Stimulated activated CD4-positive, alpha-beta T cell treated with anti-CD3 and anti-CD28 coated beads, Interleukin-15, amount 100 ng/mL, for 1 hour (primary cell): ENCODE measurements at places on chromosomes 5 and 9.

GRCh38 chr5:93267736-93268135 lies 313.3 kb downstream of the NR2F1-AS1 start:
- DNase-seq, result no peak

GRCh38 chr5:115179394-115180164 lies 9.9 kb upstream of the TRIM36 start:
- DNase-seq, result no peak

DNA sequence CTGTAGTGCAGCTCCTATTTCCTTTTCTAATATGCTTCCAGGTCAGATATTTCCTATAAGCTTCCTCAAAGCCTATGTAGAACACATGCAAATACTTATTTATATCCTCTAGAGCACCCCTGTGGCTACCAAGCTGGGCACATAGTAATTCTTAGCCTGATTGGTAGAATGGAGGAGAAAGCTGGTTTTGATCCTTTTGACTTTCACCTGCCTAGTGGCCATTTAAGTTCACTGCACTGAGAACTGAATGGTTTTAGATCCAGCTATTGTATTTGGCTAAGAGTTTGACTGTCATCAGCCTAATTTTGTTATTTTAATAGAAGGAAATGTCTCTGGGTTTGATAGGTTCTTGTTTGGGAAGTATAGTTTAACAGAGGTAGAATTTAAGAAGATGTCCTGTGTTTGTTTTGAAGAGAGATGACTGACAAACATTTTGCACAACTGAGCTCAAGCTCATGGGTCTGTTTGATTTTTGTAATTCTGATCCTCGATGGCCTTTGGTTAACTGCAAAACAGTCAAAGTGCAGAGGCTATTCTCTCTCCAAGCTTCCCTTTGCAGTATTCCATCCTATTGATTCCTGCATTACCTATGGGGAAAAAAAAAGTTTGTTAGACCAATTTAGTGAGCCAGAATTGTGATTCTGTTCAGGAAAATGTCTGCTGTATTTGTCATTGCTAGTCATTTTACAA lies 85.4 kb downstream of the KCNN2 start:
- DNase-seq, result no peak

- no peak for DNase-seq
Measured at GRCh38 chr9:91315191-91315590, 46.5 kb downstream of the AUH start.

DNA sequence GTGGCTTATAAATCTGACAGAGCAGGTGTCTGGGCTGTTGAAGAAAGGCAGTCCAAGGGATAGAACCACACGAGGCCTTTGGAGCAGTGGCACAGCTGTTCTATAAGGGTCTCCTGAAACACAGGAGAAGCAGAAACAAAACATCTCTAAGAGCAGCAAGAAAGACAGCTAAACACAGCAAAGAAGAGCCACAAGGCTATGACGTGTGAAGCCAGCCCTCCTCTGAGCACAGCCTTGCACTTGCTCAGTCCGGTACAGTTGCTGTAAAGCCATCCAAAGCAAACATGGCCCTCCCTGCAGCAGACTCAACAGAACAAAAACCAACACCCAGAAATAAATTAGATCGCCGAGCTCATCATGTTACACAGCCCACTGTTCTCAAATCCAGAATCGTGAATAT lies 2.6 kb upstream of the GZMK start:
- DNase-seq, result no peak

DNA sequence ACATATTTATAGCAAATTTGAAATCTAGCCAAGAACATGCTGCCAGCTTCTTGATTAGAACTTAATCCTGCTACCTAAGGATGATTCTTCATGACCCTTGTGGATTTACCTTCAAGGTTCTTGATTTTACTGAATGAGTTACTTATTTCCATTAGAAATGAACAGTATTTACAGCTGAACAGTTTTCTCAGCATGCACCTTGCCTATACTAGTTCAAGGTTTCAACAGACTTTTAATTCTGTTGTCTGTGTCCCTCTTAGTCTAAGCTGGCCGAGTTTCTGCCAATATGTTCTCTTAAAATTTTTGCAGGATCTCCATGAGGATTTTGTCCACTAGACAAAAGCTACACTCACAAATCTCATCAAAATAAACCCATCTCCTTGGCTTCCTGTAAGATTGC lies 188.8 kb upstream of the ST8SIA4 start:
- no peak for DNase-seq

GRCh38 chr5:155947394-155948062 lies 379.4 kb upstream of the SGCD start:
- DNase-seq, result no peak

DNA sequence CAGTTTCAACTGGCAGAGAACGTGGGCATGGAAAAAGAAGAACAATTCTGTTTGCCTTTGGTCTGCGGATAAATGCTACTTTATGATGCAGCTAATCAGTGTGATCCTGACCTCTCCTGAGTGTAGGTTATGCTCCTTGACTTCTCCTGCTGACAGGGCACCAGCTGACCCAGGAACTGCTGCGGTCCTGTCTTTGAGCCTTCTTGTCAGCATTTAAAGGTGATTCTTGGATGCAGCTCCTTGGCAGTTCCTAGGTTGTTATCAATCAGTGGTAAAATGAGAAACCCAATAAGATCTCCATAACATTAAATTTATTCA lies 150.3 kb upstream of the FGF10 start:
- no peak for DNase-seq

GRCh38 chr9:16768816-16769215 lies 101.7 kb downstream of the BNC2 start:
- no peak for DNase-seq

DNA sequence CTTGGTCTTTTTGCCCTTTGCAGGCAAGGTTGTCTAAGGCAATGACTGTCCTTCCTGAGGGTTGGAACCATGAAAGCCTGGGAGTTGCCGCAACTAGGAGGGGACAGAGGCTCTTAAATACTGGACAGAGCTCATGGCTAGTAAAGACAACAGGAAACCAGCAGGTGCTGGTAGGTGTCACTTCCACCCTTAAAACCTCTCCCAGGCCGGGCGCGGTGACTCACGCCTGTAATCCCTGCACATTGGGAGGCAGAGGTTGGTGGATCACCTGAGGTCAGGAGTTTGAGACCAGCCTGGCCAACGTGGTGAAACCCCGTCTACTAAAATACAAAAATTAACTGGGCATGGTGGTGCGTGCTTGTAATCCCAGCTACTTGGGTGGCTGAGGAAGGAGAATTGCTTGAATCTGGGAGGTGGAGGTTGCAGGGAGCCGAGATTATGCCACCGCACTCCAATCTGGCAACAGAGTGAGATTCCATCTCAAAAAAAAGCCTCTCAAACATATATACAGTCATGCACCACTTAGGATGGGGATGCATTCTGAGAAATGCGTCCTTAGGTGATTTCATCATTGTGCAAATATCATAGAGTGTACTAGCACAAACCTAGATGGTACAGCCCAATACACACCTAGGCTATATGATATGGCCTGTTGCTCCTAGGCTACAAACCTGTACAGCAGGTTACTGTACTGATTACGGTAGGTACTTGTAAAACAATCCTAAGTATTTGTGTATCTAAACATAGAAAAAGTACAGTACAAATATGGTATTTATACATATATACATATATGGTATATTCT lies 102.7 kb downstream of the HSPA4 start:
- DNase-seq, result no peak

DNA sequence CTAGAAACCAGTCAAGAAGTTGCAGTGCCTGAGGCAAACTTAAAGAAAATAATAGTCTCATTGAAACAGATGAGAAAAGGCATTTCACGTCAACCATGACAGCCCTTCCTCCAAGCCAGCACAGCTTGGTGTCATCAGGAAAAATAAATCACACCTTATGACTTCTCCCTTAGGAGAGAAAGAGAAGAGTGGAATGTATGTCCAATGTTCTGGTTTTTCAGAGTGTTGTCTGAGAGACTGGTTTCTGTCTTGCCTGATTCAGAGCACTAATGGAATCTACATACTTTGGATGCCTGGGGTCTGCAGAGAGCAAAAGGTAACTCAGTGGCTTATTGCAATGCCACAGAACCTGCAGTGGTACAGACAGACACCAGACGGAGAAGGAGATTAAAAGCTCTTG lies 105.5 kb upstream of the PDE4D start:
- no peak for DNase-seq

- no peak for DNase-seq
Measured at GRCh38 chr5:174459832-174460448, 264.4 kb upstream of the MSX2 start.

GRCh38 chr5:151491062-151491461 lies 43.7 kb downstream of the SLC36A1 start:
- no peak for DNase-seq

GRCh38 chr9:115276621-115277020 lies 158.7 kb upstream of the TNC start:
- DNase-seq, result no peak

- DNase-seq, result no peak
Measured at GRCh38 chr5:142617416-142618129, 68.3 kb downstream of the FGF1 start.

GRCh38 chr9:136759001-136759400 lies 958 bp upstream of the LCN8 start:
- DNase-seq, result no peak

GRCh38 chr9:107637421-107638420 lies 148.2 kb upstream of the KLF4 start:
- no peak for DNase-seq

- DNase-seq, result no peak
Measured at GRCh38 chr5:161412792-161413191, 133.7 kb downstream of the GABRB2 start.

DNA sequence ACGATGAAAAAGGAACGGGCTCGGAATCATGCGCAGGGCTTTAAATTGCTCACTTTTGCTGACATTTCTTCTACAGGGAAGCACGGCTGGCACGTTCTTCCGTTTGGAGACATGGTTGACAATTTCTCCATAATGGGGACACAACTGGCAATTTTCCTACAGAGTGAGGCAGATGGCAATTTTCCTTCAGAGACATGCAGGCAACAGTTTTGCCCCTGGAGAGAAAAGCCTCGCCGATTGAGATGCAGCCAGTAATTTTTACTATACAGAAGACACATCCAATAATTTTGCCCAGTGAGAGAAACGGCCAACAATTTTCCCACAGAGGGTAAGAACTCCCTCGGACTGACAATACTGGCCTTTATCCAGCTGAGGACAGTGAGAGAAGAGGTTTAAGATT lies 90.9 kb upstream of the GPR151 start:
- no peak for DNase-seq

DNA sequence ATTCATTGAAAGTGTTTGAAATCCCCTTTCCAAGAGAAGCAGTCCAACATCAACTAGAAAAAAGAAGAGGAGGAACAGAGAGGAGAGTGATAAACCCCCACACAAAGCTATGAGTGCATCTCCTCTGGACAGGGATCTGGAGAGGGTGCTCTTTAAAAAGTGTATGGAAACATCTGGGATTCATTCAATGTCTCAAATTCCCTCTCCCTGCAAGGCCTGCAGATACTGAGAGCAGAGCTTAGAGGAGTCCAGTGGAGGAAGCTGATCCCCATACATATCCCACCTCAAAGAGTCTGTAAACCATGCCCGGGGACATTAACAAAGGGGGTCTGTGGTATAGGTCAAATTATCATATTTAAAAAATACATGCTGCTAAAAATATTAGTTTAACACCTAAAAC lies 2.2 kb downstream of the SPOCK1 start:
- DNase-seq, result no peak

- no peak for DNase-seq
Measured at GRCh38 chr9:121574774-121575519, 75.3 kb upstream of the GGTA1 start.

- no peak for DNase-seq
Measured at GRCh38 chr5:9507974-9508373, 37.9 kb downstream of the SEMA5A start.

GRCh38 chr9:1554081-1555035 lies 460.8 kb upstream of the SMARCA2 start:
- no peak for DNase-seq

GRCh38 chr9:88218726-88219125 lies 80.5 kb upstream of the SPATA31C2 start:
- DNase-seq, result no peak

GRCh38 chr5:137096149-137097103 lies 402.7 kb downstream of the SPOCK1 start:
- no peak for DNase-seq
